ENCODE measurements at places on chromosomes 7 and 10. TPM values are rescaled to one million over a fixed set of nuclear protein-coding genes. Genes with fewer than 3 reads are reported as not detected.

NKX2-3 gene
- total RNA-seq: not detected

EPHB4 gene
- total RNA-seq: 250 TPM

EEPD1 gene
- 0.65 TPM for total RNA-seq

SAMD9L gene
- total RNA-seq: 6.9 TPM

PIK3AP1 gene
- under 0.01 TPM for total RNA-seq

AQP1 gene
- total RNA-seq: 1.7 TPM

ELFN1 gene
- total RNA-seq: under 0.01 TPM

SPDYE5 gene
- total RNA-seq: not detected

CDH23 gene
- under 0.01 TPM for total RNA-seq

ARMS2 gene
- total RNA-seq: not detected

GRCh38 chr7:80772347-80772993, 134.0 kb downstream of the CD36 start:
- no peak for DNase-seq

DNA sequence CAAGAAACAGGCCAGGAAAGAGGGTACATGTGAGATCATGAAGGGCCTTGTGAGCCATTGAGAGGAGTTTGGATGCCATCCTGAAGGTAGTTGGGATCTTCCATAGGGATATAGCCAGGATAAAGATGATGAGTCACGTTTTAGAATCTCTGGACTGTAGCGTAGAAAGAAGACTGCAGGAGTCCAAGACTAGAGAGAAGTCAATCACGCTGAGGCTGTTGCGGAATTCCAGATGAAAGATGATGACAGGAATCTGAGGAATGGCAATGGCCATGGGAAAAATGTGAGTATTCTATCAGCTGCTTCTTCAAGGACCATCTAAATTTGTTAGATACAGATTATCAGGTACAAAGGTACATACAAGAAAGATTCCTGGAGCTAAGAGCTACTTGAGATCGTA, 711.3 kb downstream of the GRM8 start:
- DNase-seq: no peak

DNA sequence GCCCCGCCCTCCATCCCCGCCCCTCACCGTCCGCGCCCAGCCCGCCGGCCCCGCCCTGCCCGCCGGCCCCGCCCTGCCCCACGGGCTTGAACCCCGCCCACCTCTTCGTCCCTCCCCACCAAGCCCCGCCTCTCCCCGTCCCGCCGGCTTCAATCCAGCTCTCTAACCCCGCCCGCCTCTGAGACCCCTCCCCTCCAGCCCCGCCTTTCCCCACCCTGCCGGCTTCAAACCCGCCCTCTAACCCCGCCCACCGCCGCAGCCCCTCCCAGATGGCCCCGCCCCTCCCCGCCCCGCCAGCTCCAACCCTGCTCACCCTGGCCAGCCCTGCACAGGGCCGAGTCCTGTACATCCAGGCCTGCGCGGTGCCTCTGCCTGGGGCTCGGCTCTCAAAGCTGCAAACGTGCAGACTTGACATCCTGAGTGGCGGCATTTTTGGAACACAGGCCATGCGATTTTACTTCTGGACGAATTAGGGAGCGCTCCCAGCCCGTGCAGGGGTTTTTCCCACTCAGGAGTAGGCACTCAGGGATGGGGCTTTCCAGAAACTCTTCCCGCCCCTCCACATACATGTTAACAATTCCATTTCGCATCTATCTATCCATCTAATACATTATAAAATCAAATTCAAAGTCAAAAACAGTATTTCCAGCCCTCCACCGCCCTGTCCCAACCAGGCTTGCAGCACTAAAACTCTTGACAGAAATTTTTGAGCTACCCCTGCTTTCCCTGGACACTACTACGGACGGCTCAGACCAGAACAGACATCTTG, 477 bp upstream of the NMT2 start:
- peak; percentile 98 for DNase-seq

DNA sequence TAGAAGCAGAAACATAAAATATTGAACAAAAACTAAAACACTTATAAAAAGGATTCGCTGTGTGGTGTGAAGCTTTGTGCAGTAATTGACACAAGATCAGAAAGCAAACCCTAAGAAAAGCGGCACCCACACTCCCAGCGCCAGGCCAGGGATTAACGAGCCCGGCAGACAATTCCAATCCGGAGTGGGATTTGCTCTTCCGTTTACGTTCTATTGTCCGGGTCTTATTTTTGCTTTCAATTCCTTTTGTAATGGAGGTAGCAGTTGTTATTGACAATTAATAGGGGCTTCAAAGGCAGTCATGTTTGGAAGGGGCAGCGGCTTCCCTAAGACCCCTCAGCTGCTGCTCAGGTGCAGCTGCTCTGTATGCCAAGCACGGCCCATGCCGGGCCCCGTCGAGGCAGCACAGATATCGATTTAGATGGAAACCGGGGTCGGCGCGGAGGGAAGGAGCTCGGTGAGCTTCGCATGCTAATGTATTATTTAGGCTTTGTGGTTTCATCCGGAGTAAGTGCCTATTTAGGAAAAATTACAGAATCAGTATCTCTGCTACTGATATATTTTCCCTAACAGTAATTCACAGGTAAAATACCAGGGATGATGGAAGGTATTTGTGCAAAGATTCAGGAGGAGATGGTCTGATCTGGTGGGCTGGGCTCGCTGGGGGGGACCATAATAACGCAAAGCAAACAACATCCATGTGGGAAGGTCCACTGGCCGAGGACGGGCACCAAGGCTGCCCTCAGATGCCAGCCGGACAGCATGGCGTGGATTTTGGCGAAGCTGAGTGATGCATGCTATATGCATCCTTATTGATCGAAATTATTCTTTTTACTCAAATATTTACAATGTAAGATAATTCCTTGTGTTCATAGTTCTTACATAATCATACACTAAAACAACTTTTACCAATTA, 561.7 kb downstream of the PTPRN2 start:
- DNase-seq: no peak

DNA sequence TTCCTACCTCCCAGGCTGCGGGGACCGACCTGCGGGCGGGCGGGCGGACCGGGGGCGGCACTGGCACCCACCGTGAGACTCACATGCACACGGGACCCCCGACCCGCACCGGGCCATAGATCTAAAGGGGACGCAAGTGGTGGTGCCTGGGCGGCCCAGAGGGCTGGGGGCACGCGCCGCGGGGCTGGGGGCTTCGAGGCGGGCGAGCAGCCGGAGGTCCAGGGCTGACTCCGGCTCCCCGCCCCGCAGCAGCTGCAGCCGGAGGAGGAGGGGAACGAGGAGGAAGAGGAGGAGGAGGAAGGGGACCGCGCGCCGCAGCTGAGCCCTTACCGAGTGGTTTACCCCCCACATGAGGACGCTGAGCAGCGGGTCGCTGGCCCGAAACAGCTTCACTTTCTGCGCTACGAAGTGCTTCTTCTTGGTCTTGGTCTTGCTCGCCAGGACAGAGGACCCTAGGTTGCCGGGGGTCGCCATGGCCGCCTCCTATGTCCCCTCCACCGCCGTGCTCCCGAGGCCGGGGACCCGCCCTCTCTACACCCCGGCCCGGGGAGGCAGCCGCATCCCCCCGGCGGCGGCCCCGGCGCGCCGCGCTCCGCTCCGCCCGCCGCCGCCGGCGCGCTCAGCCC, 412 bp downstream of the PIP4K2A start:
- peak; percentile 41 for DNase-seq

GRCh38 chr10:127441350-127442219, 107.5 kb upstream of the NPS start:
- DNase-seq: no peak

GRCh38 chr7:144777005-144777839, 58.6 kb downstream of the TPK1 start:
- no peak for DNase-seq

DNA sequence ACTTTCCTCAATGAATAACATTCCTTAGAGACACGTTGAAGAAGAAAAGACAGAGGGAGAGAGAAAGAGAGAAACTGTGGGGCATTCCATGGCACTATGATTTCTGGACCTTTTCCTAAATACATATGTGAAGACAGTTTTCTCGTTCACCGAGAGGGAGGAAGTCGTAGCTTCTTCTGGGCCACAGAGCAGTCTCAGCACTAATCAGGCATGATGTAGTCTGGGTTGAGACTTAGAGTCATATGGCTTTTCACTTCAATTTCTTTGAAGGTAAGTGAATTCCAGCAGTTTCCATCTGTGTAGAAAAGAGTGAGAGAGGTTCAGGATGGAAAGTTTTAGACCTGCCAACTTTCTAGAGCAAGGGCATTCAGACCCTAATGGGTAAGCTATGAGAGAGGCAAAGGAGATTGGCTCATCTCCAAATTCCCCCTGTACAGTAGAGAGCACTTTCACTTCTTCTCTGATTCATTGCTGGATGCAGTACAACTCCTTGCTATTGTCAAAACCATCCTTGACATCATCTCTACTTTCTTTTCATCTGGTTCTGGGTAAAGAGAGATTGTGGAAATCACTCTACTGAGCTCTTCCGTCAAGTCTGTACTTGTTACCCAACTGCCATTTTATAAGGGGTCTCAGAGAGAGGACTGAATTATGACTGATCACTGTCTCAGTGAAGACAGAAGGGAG, 31.5 kb upstream of the OR9A4 start:
- DNase-seq: no peak

GRCh38 chr10:13319166-13319565, 19.3 kb upstream of the PHYH start:
- DNase-seq: no peak

- DNase-seq: peak; percentile 15
Observed at GRCh38 chr10:70985824-70986622, 97.7 kb upstream of the PCBD1 start.

- no peak for DNase-seq
Observed at GRCh38 chr10:6607182-6607581, 27.1 kb upstream of the PRKCQ start.

GRCh38 chr10:103814626-103815370, 40.6 kb downstream of the SH3PXD2A start:
- DNase-seq: no peak

- no peak for DNase-seq
Observed at GRCh38 chr7:55063061-55063460, 44.2 kb downstream of the EGFR start.

DNA sequence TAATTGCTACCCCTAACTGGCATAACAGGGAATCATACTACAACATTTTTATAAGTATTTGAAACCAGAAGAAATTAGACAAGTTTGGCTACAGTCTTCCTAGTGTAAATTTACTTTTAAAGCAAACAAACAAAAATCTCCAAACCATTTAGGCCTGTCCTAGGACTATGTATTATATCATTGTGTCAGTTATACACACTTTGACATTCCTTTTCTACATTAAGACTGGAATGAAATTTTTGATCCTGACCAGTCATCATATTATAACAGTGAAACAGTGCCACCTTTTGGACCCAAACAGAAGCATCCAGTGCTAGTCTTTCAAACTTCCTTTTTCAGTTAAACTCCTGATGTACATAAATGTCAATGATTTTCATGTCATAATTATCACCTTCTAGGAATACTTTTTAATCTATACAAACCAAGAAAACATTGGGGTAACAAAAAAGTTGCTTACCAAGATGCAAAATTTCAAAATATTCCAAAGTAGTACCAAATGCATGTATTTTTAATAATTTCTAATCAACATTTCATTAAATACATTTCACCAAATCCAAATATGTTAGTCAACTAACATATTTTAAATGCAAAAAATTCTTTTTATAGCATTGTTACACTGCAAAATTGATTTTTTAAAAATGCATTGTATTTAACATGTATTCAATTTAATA, 75.7 kb downstream of the IMMP2L start:
- peak; percentile 73 for DNase-seq

- peak; percentile 19 for DNase-seq
Observed at GRCh38 chr10:97426776-97427570, 982 bp downstream of the PGAM1 start.

DNA sequence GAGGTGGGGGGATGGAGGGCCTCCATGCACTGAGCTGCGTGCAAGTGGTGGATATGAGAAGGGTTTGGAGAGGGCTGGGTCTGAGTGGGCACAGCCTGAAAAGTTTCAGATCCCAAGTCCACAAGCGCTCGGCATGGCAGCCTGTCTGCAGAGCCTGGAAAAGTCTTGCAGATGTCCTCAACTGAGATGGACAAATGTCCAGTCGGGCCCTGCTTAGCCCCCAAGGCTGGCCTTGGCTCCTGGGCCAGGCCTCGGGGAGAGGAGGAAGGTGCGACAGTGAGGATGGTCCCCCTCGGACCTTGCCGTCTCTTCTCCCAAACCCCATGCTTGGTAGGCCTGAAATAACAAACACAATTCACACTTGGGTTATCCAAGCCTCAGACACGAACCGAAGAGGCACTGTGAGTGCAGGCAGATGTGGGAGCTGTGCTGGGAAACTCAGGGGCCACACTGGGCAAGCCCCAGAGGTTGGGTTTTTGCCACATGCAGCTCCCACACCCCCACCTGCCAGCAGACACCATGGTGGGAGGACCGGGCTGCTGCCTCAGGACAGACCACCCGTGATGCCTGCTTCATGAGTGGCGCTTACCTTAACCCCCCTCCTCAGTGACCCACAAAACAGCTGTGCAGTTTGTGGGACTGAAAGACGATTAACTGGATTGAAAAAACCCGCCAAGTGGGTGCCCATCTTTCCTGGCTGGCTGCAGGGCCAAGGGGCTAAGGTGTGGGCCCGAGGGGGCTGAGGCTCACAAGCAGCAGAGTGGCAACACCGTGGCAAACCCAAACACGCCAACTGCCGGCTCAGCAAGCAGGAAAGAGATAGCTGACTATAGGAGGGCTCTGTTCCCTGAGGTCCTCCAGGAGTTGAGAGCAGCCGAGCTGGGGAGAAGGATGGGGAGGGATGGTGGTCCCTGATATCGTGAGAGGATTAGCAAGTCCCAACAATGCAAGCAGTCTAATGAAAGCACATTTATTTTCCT, 156.8 kb downstream of the RNF216 start:
- no peak for DNase-seq

DNA sequence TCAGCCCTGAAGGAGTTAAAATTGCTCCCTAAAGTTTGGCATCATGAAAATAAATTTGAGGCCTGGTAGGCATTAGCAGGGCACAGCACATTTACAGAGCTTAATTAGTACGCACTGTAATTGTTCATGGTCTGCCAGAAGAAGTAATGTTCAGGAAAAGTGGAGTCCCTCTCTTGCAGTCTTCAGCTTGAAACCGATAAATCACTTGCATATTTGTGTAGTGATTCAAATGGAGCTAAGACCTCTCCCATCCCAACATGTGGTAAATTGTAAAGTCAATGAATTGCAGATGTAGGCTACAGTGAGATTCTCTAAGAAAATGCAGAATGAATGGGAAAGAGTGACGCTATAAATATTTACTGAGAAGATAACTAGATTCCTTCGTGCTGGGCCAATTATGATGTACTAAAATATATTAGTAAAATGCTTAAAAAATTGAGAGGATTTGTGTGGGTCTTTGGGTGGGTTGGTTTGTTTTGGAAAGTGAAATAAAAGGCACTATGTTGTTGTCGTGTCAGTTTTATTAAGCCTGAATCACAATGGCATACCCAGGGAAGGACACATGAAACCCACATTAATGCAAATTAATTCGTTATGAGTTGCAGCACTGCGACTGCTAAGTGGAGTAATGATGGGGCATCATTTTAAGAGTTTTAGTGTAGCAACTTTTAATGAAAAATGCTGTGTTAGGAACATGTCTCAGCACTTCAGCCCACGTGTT, 8.4 kb downstream of the TCF7L2 start:
- DNase-seq: no peak

DNA sequence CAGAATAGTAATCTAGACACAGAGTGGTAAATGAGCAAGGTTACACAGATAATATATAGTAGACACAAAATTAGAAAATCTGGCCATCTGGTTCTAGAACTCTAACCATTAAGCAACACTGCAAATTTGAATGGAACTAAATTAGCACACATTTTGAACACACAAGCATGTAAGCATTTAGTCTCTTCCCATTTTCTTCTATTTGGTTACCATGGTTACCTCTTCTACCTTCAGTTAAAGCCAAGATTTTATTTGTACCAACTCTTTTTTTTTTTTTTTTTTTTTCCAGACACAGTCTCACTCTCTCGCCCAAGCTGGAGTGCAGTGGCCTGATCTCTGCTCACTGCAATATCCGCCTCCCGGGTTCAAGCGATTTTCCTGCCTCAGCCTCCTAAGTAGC, 790.5 kb downstream of the MAGI2 start:
- no peak for DNase-seq
